Karpas-422 (cell line): ENCODE measurements at places on chromosomes 4 and X. TPM values are rescaled to one million over a fixed set of nuclear protein-coding genes. Genes with fewer than 3 reads are reported as not detected.
A peak's percentile ranks its signal among the peaks of the same experiment; 100 is the strongest.

GRCh38 chrX:147838465-147839131 lies 73.1 kb upstream of the FMR1 start:
- peak; percentile 64 for DNase-seq

DNA sequence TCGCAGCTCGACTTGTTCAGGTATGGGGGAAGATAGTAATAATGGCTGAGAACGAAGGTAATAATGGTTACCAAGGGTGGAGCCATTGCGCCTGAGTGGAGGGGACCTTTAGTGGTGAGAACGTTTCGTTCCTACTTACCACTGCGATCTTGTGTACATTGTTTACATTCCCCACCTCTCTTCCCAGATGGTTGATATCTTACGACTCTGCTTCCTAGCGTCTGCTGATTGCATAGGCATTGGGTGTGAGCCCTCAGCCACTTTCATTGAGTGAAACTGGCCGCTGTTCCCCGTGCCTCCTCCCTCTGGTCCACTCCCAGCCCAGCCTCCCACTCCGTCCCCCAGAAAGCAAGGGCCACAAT lies 850 bp downstream of the IGBP1 start:
- DNase-seq = no peak

DNA sequence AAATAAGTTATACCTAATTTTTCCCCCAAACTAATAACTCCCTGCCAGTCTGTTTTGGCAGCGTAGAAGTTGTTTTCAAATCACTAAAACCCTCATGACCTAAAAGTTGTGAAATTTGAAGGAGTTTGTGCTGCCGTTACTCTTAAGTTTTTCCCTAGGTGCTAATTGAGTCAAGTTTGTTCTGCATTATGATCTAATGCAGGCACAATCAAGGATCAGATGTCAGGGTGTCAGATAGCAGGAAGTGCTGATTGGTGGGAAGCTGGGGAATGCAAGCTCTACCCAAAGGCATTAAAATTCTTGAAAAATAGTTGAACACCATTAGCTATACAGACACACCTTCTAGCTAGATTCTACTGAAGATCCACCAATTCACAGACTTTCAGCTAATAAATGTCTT lies 51.9 kb downstream of the ARX start:
- no peak for DNase-seq

- DNase-seq = no peak
These were observed 8.2 kb downstream of the AREG start for GRCh38 chr4:74453037-74453635.

GRCh38 chrX:15441464-15441863 lies 51.7 kb downstream of the PIR start:
- DNase-seq = no peak

GRCh38 chr4:124555959-124556358 lies 156.6 kb downstream of the ANKRD50 start:
- DNase-seq = no peak

DNA sequence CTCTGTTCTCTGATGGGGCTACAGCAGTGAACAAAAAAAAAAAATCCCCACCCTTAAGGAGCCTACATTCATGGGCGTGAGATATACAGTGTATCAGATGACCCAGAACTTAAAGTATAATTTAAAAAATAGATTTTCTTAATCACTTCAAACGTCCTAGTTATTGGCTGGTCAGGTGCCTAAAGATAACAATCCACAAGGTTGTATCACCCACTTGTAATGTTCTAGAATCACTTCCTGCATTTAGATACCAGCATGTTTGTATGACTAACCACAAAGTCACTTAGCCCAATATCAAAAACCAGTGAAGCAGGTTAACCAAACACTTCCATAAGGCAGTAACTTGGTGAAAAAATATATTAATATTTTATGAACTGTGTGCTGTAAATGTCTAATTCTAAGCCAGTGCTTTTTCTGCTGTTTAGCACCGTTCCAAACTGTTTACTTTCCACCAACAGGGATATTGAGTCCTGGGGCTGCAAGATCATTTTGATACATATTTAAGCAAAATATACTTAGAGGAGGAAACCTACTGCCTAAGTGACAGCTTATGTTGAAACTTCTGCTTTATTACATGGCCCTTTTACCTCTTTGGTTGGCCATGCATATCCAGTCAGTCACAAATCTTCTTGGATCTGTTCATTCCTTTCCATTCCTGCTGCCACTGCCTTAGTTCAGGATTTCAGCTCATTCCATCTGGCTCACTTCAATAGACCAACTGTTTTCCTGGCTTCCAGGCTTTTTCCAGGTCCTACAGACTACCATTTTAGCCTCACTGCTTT lies 43.3 kb downstream of the CD40LG start:
- peak; percentile 43 for DNase-seq

DNA sequence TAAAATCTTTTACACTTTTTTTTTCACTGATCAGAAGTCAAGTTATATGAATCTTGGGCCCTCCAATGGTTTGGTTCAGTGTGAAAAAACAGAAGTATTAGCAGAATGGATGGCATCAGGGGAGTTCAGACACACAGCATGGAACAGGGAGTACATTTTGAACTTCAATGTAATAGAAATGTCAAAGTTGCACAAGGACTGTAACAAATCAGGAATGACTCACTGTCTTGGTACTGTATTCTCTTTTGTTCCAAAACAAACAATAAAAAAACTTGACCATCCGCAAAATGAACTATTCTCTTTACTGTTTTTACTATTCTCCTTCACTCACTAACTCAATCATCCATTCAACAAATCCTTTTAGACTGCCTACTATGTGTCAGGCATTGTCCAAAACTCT lies 401.0 kb downstream of the FSTL5 start:
- DNase-seq = no peak

GRCh38 chr4:8383451-8384160 lies 56.9 kb downstream of the ACOX3 start:
- no peak for DNase-seq

- DNase-seq = no peak
These were observed 332.8 kb downstream of the GASK1B start for GRCh38 chr4:157840034-157840433.

DNA sequence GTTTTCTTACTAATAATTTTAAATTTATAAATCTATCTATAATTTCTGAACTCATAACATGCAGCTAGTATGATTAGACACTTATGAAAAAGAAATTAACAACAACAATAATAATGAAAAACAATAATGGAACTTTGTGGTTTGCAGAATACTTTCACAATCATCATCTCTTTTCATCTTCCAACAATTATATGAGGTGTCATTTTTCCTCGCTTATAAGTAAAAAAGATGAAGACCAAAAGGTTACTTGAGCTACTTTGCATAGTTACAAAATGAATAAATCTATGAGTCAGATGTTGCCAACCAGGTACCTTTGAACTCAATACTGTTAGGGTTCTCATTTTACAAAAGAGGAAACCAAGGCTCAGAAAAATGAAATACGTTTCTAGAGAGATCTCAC lies 98.5 kb upstream of the ELOVL6 start:
- no peak for DNase-seq

DNA sequence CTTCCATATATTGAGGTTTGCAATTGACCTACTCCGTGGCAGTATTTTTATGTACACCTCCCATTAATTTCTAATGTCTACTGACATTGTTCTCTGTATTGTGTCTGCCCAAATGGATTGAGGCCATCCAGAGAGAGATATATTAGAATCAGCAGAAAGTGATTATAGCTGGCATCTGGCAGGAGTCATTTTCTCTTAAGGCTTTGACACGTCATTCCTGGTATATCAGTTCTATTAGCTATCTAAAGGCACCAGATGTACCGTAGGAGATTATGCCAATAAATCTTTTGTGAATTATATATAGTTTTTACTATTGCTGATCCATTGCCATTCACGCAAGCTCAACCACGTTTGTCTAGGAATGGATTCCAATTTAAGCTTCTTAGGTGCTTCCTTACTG lies 1026.4 kb upstream of the IGFBP7 start:
- DNase-seq = no peak

- DNase-seq = no peak
These were observed 134.7 kb upstream of the USP9X start for GRCh38 chrX:40950546-40950945.

GRCh38 chr4:14379183-14379582 lies 623.1 kb upstream of the CPEB2 start:
- DNase-seq = no peak

- no peak for DNase-seq
These were observed 5.5 kb upstream of the HSPA4L start for GRCh38 chr4:127776620-127777019.

GRCh38 chrX:35800474-35800873 lies 2.3 kb downstream of the MAGEB16 start:
- DNase-seq = no peak

The BEX1 gene
- total RNA-seq = not detected in 2 replicates

The JAKMIP1 gene
- total RNA-seq = not detected in 2 replicates

The AMBN gene
- not detected in 2 replicates for total RNA-seq

The SSX4B gene
- total RNA-seq = not detected in 2 replicates

The GATA1 gene
- not detected in 2 replicates for total RNA-seq

The IL2RG gene
- total RNA-seq = 4.3 and 9.1 TPM in 2 replicates

The RAB41 gene
- total RNA-seq = not detected in 2 replicates

The ATP2B3 gene
- not detected in 2 replicates for total RNA-seq

The SMIM43 gene
- total RNA-seq = not detected in 2 replicates
